ENCODE measurements at places on chromosomes 13 and 19. TPM values are rescaled to one million over a fixed set of nuclear protein-coding genes. Genes with fewer than 3 reads are reported as not detected.

COL4A2 gene
- 257 TPM for total RNA-seq

CPB2 gene
- not detected for total RNA-seq

C2CD4C gene
- total RNA-seq: not detected

PNMA8B gene
- 0.35 TPM for total RNA-seq

PLEKHJ1 gene
- total RNA-seq: 99.4 TPM

ZNF98 gene
- not detected for total RNA-seq

CCDC8 gene
- 22.2 TPM for total RNA-seq

LILRB5 gene
- total RNA-seq: not detected

C19orf67 gene
- total RNA-seq: not detected

RASIP1 gene
- 4.1 TPM for total RNA-seq

SRRM5 gene
- total RNA-seq: not detected

KASH5 gene
- not detected for total RNA-seq

DAND5 gene
- total RNA-seq: not detected

KL gene
- 0.29 TPM for total RNA-seq

ICAM3 gene
- total RNA-seq: 33.2 TPM

RDH8 gene
- not detected for total RNA-seq

NOVA2 gene
- total RNA-seq: not detected

SLC44A2 gene
- 109 TPM for total RNA-seq

PALM3 gene
- total RNA-seq: not detected

ANKRD27 gene
- total RNA-seq: 27.5 TPM

LYL1 gene
- total RNA-seq: 0.71 TPM

KRTDAP gene
- total RNA-seq: not detected

EPN1 gene
- total RNA-seq: 157 TPM

ZNF69 gene
- 3.5 TPM for total RNA-seq

SYNE4 gene
- total RNA-seq: not detected

TMPRSS9 gene
- total RNA-seq: not detected

SMIM44 gene
- total RNA-seq: not detected

ZNF844 gene
- total RNA-seq: 0.86 TPM

ZNF682 gene
- total RNA-seq: 0.86 TPM

CGB2 gene
- total RNA-seq: not detected

CCNA1 gene
- 2.1 TPM for total RNA-seq

All from myometrial cell (primary cell).